ENCODE measurements at places on chromosomes 3 and 15.
A peak's percentile ranks its signal among the peaks of the same experiment; 100 is the strongest.

- peak; percentile 59 for DNase-seq
Observed at GRCh38 chr3:155382396-155383042, 89.0 kb upstream of the STRIT1 start.

DNA sequence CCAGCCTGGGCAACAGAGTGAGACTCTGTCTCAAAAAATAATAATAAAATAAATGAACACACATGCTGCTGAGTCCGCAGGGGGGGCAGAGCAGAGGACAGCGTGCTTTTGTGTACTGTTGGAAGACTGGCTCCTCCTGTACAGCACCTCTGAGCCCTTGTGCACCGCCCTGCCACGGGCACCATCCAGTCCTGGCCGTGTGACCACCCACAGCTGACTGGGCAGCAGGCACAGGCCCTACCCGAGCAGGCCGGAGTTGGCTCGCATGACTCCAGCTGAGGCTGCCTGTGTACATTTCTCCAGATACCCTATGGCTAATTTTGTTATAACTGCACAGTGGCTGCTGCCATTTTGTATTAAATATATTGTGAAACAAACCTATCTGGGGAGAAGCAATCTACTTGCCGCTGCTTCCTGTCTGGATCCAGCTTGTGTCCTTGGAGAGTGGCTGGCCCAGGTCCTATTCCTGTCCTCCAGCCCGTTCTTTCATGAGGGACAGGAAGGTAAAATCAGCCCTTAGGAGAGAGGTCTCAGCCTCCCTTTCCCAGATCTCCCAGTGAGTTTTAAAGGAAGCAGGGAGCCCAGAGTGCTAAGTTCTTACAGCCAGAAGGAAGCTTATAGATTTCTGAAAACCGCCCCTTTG is 14.6 kb downstream of the IVD start:
- no peak for DNase-seq

GRCh38 chr3:41681479-41681878 is 280.4 kb downstream of the ULK4 start:
- DNase-seq: peak; percentile 35

- DNase-seq: no peak
Observed at GRCh38 chr3:122828281-122828680, 33.4 kb downstream of the SLC49A4 start.

DNA sequence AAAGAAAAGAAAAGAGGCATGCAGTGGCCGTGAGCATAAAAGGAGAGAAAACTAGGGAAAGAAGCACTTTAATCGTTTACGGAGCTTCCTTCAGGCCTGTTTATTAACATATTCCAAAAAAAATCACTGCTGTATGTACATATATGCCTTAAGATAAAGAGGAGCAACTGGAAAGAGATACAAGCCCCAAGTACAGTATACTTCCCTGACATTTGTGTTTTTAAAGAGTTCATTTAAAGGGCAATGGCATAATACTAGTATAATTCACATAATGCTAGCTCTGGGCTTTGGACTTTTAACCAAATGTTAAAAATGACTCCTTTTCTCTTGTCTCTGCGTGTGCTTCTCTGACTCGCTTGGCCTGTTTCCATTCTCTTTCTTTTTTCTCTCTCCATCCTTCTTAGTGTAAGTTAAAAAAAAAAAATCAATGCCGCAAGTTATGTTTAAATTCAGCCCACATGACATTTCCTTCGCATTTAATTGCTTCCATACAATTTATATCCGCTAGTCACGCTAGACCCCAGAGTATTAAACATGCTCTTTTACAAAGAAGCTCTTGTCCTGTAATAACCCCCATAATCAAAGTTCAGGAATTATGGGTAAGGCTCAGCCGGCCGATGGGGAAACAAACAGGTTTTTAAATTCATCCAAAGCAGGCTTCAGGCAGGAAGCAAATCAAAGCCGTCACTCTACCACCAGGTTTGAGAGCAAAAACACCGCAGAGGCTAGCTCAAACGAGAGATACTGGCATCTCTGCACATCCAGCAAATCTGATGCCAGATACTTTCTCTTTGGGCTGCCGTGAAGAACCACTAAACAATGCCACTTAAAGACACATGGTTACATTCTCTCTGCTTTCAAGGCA is 19.4 kb downstream of the WWTR1 start:
- peak; percentile 41 for DNase-seq

GRCh38 chr15:26129852-26130251 is 266.7 kb upstream of the ATP10A start:
- no peak for DNase-seq

DNA sequence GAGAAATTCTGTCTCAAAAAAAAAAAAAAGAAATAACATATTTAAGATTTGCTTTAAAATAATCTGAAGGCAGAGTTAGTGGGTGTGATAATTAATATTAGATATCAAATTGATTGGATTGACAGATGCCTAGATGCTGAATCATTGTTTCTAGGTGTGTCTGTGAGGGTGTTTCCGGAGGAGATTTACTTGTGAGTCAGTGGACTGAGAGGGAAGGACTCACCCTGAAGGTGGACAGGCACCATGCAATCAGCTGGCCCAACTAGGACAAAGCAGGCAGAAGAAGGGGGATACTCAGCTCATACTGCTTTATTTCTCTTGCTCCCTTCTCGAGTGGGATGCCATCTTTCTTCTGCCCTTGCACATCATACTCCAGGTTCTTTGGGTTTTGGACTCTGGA is 16.7 kb upstream of the RPL24 start:
- DNase-seq: no peak

Measured in HTR-8/SVneo (cell line).